ENCODE measurements at places on chromosomes 7 and 10. TPM values are rescaled to one million over a fixed set of nuclear protein-coding genes. Genes with fewer than 3 reads are reported as not detected.

The PTPN20 gene
- total RNA-seq = not detected

The TAS2R3 gene
- total RNA-seq = 1.8 TPM

The PYROXD2 gene
- total RNA-seq = 5.0 TPM

The RBM17 gene
- total RNA-seq = 142 TPM

The TACC2 gene
- total RNA-seq = 52.6 TPM

The FGFR2 gene
- 58.4 TPM for total RNA-seq

The ABCB1 gene
- total RNA-seq = 6.1 TPM

The PRKAR2B gene
- total RNA-seq = 14.4 TPM
